ENCODE measurements at places on chromosomes 5 and 9.

- no peak for DNase-seq
Measured at GRCh38 chr5:74642543-74642863, 2.0 kb upstream of the ENC1 start.

GRCh38 chr5:78649211-78649695 lies 681 bp upstream of the LHFPL2 start:
- DNase-seq = no peak

- no peak for DNase-seq
Measured at GRCh38 chr9:127507751-127508648, 56.7 kb downstream of the LRSAM1 start.

DNA sequence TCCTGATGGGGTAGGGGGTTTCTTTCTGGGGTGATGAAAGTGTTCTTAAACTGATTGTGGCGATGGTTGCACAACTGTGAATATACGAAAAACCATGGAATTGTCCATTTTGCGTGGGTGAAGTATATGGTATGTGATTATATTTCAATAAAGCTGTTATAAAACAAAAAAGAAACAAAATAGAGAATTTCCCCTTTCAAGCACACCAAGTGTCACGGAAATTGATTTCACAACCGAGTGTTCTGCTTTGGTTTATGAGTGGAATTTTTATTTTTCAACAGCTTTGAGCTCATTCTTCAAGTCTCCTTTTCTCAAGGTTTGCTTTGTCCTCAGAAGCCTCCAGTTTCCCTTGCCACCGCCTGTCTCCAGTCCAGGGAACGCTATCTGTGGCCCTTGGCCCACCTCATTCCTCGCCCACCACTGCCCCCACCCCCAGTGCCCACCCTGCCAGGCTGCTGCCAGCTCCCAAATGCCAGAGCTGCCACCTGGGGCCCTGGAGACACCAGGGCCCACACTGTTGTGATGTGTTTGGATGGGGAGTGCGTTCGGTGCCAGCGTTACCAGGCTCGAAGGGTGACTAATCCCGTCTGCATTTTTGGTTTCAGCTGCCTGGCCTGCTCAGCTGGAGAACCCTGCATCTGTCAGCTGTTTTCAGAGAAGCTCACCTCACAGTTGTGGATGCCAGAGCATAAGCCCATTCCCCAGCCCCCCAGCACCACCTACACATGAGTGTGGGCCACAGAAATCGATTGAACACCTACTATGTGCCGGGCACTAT lies 30.4 kb downstream of the DUSP1 start:
- no peak for DNase-seq

DNA sequence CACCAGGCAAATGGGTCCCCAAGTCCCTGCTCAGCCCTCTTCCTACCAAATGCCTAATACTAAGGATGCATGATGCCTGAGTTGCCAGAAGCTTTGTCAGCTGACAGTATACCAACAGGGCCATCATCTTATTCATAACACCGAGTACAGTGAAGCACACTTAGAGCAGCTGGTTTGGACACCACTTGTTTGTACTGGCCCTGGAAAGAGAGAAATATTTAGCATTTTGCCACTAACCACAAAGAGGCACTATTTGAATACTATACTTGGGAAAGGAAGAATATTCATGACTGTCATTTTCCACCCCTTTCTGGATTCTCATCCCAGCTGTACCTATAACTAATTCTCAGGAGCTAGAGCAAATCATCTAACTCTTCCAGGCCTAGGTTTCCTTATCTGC lies 364.4 kb upstream of the KIF2A start:
- DNase-seq = peak; percentile 15

GRCh38 chr9:12774861-12775678 lies at the start of gene LURAP1L:
TSS of gene LURAP1L (plus strand) at chr9:12775020. CDS start at chr9:12775716, 696 bp downstream.
- DNase-seq = peak; percentile 58
